ENCODE measurements at places on chromosomes 6 and 20.

- peak; percentile 15 for DNase-seq
Measured at GRCh38 chr6:79868098-79868722, 79.1 kb downstream of the ELOVL4 start.

- no peak for DNase-seq
Measured at GRCh38 chr6:33029328-33030184, 20.2 kb upstream of the HLA-DOA start.

- no peak for DNase-seq
Measured at GRCh38 chr6:75770844-75771243, 21.8 kb downstream of the MYO6 start.

DNA sequence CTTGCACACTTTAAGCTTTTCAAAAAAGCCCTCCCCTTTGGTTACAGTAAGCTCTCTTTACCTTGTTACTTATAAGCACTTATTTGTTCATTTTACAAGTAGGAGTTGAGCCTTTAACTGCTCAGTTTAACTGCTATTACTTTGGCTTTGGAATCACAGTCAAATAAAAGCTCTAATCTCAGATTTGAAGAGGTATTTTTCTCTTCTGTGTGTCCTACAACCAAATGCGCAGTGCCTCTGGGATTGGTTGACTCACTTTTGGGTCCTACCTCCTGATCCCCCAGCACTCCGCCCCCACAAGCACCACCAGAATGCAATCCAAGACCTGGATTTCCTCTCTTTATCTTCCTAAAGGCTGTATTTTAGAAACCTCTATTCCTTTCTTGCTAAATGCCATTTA is 2.5 kb downstream of the NCOA7 start:
- peak; percentile 19 for DNase-seq

- no peak for DNase-seq
Measured at GRCh38 chr6:32580593-32580992, 9.1 kb downstream of the HLA-DRB1 start.

- DNase-seq, result no peak
Measured at GRCh38 chr6:19150307-19150706, 686.9 kb upstream of the ID4 start.

GRCh38 chr6:6661684-6662083 is 73.2 kb downstream of the LY86 start:
- DNase-seq, result no peak

GRCh38 chr6:5275497-5275896 is 14.2 kb downstream of the FARS2 start:
- no peak for DNase-seq

GRCh38 chr6:157087974-157088373 is 235.3 kb downstream of the TMEM242 start:
- DNase-seq, result no peak

- DNase-seq, result no peak
Measured at GRCh38 chr6:52020945-52021570, 66.4 kb downstream of the PKHD1 start.

- no peak for DNase-seq
Measured at GRCh38 chr6:116524236-116524635, 12.8 kb downstream of the CALHM5 start.

DNA sequence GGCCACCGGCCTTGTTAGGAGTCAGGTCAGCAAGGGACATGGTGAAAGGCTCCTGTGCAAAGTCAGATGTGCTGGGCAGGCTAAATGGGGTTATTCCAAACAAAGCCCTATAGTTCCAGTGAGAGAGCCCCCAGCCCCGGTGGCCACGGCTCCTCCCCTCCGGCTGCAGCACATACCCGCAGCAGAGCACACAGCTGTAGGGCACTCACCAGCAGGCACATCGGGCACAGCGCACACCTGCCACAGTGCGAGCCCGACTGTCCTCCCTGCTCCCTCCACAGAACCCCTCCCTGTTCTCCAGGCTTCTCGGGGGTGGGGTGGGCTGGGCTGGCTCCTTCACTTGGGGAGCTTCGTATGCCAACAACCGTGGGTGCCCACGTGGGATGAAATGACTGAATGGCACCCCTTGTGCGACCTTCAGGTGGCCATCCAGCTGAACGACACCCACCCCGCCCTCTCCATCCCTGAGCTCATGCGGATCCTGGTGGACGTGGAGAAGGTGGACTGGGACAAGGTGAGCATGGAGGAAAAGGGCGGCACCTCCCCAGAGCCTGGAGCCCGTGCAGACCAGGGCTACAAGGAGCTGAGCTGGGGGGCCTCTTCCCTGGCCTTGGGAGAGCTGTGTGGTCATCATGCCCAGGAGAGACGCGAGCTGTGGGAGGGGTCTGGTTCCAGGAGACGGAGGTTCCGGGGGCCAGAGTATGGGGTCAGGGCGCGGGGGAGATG is 30.9 kb downstream of the PYGB start:
- DNase-seq, result no peak

Data from cerebellar nuclear complex (tissue), 1 donor.